ENCODE measurements at places on chromosomes 11 and 22.

GRCh38 chr11:30016588-30017363 is at the start of gene KCNA4:
Gene KCNA4, minus strand, starts transcription at chr11:30017030. Its CDS starts 4,352 bp downstream, at chr11:30012678.
- peak; percentile 68 for DNase-seq

DNA sequence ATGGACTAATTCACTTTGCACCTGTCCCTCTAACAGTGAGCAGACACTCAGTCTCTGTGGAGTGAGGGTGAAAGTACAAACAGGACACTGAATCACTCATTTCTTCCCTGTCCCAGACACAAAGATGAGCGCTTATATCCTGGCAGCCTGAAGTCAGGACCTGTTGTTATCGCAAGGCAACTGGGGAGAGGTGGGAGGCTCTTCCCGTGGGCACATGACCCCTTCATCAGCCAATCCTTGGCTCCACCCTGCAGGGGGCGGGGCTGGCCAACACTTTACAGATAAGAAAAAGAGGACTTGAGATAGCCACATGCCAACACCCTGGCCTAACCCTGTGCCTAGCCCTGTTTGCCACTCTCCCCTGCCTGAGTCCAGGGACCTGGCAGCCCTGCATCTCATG is 29.5 kb upstream of the TESMIN start:
- DNase-seq, result peak; percentile 79

DNA sequence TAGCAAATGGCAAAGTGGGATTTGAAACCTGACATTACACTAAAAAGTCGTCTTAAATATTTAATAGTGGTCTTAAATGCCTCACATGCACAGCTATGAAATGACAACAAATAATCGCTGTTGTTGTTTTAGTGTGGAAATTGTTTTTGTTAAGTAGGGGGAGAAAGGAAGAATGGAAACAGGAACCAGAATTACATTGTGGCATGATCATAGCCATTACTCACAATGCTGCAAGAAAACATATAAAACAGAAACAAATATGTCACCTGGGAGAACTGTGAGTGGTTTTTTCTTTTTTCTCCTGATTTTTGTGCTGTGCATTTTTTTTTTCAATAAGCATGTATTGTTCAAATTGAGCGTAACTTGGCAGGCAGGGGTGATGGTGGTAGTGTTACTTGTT is 22.9 kb downstream of the FAM76B start:
- no peak for DNase-seq

GRCh38 chr11:83070731-83071566 is 748 bp downstream of the RAB30 start:
- peak; percentile 27 for DNase-seq

GRCh38 chr22:26450453-26451185 is 21.6 kb downstream of the ASPHD2 start:
- no peak for DNase-seq

- no peak for DNase-seq
Observed at GRCh38 chr22:20577549-20577975, 70.2 kb downstream of the MED15 start.
